ENCODE measurements at places on chromosomes 7 and 10. TPM values are rescaled to one million over a fixed set of nuclear protein-coding genes. Genes with fewer than 3 reads are reported as not detected.

The GLI3 gene
- total RNA-seq, result 22.6 TPM

The CRCP gene
- 31.5 TPM for total RNA-seq

The FAM25A gene
- not detected for total RNA-seq

The PLPP4 gene
- total RNA-seq, result not detected

The CASTOR2 gene
- 7.8 TPM for total RNA-seq

The CREM gene
- total RNA-seq, result 41.6 TPM

The PRTFDC1 gene
- total RNA-seq, result 6.6 TPM

The RPEL1 gene
- 0.33 TPM for total RNA-seq

The FAM237B gene
- total RNA-seq, result not detected

The NCF1 gene
- 6.1 TPM for total RNA-seq

The AKR1C3 gene
- 110 TPM for total RNA-seq

The CDC14C gene
- total RNA-seq, result not detected

The THSD7A gene
- 4.0 TPM for total RNA-seq

The IKZF5 gene
- 13.3 TPM for total RNA-seq

The SUN3 gene
- total RNA-seq, result not detected

The LFNG gene
- 5.0 TPM for total RNA-seq

Data from breast epithelium (tissue), 4 donors.